ENCODE measurements at places on chromosomes 6 and 20.

GRCh38 chr6:10315034-10315433, 99.8 kb downstream of the TFAP2A start:
- DNase-seq: no peak

- DNase-seq: no peak
These were observed 419.2 kb upstream of the SULF2 start for GRCh38 chr20:48204499-48204898.

GRCh38 chr20:1392693-1393506, at the start of gene FKBP1A:
Gene FKBP1A (minus strand): TSS chr20:1393054. CDS start chr20:1392998, 56 bp downstream.
- DNase-seq: peak; percentile 90

GRCh38 chr20:38152621-38153221, 12.3 kb downstream of the TGM2 start:
- no peak for DNase-seq

- no peak for DNase-seq
These were observed 306.8 kb downstream of the FOXC1 start for GRCh38 chr6:1916334-1917070.

GRCh38 chr6:15062516-15063252, 183.2 kb upstream of the JARID2 start:
- DNase-seq: no peak

DNA sequence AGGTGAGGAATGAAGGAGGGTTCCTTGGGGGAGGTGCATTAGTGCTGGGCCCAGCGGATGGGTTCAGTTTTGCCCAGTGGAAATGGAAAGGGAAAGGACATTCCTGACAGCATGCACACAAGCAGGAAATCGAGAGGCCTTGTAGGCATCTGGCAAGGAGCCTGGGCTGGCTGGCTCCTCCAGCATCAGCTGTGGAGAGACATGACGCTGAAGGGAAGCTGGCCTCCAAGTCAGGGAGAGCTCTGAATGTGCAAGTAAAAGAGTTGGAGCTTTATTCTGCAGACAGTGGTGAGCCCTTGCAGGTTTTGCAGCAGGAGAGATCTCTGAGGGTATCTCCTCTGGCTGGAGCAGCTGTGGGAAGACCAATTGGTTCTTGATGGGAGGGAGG, 154.3 kb downstream of the MRPL14 start:
- DNase-seq: no peak

- no peak for DNase-seq
These were observed 18.9 kb downstream of the NHSL1 start for GRCh38 chr6:138480279-138480949.

DNA sequence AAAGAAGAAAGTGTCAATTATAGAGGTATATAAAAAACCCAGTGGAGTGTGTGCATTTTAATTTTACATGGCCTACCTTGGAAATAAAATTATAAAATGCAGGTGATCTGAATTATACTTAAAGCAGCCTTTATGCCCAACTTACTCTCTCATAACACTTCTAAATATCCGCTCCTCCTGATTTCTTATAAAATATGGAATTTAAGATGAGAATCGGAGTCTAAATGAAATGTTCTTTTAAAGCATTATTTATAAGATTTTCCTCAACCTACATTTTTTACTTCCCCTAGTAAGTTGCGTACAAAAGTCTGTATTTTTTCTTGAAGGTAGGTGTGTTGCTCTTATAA, 3.5 kb downstream of the CITED2 start:
- DNase-seq: no peak

DNA sequence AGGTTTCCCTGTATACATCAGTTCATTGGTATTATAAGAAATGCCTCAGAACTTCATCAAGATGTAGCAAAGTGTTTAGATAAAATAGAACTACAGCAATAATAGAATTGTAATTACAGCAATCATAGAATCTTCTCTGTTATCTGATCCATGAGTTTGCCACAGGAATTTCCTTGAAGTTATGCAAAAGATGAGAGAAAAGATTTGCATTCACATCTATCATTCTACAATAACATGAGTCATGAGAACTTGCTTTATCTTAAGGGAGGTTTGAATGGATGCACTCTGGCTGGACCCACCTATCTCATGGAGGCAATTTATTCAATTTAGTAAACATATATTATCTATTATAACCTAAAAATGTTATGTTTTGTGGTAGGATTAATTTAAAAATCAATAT, 329.8 kb upstream of the EPHA7 start:
- no peak for DNase-seq

GRCh38 chr6:130394246-130394645, 28.4 kb downstream of the TMEM200A start:
- no peak for DNase-seq

- DNase-seq: no peak
These were observed 63.3 kb upstream of the EXOC2 start for GRCh38 chr6:756224-756623.

DNA sequence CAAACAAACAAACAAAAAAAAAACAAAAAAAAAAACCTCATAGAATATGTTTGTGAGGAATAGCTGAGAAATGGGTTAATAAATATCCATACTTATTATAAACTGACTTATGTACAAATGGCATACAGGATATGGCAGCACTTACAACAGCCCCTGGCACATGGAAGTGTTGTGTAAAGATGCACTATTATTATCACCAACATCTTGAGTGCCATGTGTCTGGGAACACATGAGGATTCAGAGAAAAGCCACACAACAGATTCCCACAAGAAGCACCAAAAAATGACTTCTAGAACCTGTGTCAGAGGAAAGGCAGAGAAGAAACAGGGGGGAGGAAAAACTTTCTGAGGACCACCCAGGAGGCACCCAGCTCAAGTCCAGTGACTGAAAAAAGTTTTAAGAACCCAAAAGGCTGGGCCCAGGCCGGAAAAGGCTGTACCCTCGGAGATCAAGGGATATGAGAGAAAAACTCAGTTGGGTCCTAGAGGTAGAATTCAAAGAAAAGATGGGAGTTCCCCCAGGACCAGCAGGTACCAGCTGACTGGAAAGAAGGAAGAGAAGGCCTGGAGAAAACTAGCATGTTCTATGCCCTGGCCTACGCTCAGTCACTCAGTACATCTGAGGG, 9.4 kb upstream of the TAF8 start:
- no peak for DNase-seq

GRCh38 chr6:44431118-44431725, 43.7 kb downstream of the CDC5L start:
- peak; percentile 42 for DNase-seq

- no peak for DNase-seq
These were observed 65.7 kb downstream of the SULF2 start for GRCh38 chr20:47719625-47720024.

DNA sequence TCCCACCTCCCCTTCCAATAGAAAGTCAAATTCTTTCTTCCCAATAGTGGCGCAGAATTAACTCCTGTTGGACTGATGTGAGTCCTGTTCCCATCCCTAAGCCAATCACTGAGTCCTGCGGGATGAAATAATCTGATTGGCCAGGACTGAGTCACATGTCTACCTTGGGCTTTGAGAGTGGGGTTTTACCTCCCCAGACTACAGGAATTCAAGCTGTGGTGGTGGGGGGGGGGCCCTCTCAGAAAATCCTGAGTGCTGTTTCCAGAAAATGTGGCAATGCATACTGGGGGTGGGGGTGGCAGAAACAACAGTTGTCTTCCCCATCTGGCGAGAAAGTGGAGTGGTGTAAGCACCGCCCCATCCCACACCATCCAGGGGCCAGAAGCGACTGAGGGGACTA, 65.7 kb downstream of the CTCFL start:
- DNase-seq: no peak

- no peak for DNase-seq
These were observed 17.2 kb downstream of the KLHL31 start for GRCh38 chr6:53648184-53648943.

GRCh38 chr20:10002866-10003265, 31.9 kb upstream of the ANKEF1 start:
- DNase-seq: no peak

DNA sequence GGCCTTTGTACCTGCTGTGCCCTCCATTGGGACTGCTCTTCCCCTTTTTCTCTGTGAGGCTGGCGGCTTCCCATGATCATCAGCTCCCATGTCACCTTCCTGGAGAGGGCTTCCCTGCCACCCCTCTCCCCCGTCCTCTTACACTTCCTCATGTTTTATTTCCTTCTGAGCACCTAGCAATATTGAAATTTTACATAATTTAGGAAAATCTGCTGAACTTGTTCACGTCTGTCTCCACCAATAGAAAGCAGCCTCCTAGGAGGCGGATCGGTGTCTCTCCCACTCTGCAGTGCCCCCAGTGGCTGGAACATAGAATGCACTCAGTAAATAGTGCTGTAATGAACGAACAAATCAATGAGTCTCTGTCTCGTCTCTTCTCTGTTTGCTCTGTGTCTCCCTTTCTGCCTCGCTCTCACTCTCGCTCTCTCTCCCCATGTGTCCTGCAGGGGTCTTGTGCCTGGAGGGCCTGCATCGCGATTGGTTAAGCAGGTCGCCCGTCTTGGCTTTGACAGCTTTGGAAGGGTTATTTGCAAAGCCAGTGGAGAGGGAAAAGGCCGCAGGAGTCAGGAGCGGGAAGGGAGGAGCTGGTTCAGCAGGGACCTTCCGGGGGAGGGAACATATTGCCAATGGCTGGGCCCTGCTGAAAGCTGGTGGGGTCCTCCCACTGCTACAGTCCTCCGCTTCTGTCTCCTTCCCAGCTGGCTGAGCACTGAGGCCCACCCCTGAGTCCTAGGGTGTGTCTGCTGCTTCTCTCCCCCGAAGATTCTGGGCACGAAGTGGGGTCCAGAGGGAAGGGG, 12.1 kb upstream of the OCSTAMP start:
- peak; percentile 85 for DNase-seq

GRCh38 chr6:123687864-123688263, 51.1 kb upstream of the TRDN start:
- DNase-seq: no peak

Data from SK-N-DZ (cell line).